Left renal cortex interstitium (tissue), 4 donors: ENCODE measurements at places on chromosomes 1 and 21.

DNA sequence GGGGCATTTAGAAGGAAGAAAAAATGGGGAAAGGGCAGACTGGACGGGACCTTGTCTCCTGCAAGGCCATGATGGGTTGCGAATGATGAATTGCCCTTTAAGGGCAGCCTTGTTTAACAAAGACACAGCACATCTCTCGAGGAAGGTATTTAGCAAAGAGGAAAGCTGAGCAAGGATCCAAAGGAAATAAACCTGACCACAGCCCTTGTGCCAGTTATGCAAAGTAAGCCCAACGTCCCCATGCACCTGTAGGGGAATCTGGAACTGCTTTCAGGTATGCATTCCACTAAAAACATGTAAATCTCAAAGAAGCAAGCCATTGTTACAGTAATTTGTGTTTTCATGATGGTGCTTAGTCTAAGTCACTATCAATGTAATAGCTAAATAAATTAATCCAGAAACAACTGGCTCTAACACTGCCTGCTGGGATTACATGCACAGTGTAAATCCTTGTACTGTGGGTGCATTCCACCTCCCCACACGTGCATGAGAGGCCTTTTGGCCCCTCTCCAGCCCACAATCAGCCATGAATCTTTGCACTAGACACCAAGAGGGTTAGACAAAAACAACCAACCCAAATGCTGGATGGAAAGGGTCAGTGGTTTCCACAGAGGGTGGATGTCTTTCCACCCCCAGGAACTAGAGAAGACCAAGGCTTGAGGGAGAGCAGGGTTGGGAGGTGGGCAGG is 228.8 kb upstream of the KAZN start:
- no peak for DNase-seq

DNA sequence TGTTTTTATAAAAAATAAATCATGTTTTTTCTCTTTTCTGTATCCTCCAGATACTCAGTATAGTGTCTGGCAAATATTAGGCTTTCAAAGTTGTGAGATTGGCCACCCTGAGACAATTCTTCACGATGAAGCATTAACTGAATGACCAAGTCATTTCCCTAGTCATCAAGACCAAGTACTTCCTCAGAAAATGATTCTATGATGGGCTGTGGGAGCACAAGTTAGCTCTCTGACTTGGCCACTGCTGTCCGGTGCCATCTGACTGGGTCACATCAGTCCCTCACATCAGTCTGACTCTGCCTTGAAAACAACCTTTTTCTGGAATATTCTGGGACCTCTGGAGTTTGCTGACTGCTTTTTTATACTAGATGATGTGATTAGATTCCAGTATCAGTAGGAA is 13.5 kb upstream of the YRDC start:
- DNase-seq = no peak

DNA sequence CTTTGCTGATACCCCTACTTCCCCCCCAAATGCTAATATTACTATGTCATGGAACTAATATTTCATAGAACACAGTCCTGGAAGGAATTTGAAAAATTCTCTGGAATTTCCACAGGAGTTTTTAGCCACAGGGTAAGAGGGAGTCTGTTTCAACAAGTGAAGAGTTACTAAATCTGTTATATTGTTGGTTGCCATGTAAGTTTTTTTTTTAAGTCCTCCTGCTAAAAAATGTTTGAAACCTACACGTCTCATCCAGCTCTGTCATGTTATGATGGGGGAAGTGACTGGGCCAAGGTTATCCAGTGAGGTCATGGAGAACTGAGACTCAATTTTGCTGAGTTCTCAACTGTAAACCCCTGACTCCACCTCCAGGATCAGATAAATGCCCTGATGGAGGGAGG is 60.8 kb upstream of the USP24 start:
- DNase-seq = no peak

DNA sequence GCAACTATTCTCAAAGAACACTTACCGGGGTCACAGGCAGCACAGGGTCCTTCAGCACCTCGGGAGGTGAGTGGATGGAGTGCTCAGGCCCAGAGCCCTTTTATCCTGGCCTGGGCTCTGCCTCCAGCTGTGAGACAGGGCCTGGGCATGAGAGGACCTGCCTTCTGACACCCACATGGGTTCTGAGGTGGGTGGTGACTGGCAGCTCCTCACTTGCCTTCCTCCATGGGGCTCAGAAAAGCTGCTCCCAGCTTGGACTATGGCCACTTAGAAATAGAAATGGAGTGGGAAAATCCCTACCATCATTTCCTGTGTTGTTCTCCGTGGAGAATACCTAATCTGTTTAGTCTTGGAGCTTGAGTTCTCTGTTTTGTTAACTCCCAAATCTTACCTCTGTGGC is at the start of gene LCE1C:
Gene LCE1C (minus strand): TSS at position 76 of the 400 bp plus-strand sequence. CDS start 1,173 bp downstream, outside the sequence.
- no peak for DNase-seq

GRCh38 chr1:77978293-77978968 is 441 bp downstream of the FUBP1 start:
- peak; percentile 75 for DNase-seq

DNA sequence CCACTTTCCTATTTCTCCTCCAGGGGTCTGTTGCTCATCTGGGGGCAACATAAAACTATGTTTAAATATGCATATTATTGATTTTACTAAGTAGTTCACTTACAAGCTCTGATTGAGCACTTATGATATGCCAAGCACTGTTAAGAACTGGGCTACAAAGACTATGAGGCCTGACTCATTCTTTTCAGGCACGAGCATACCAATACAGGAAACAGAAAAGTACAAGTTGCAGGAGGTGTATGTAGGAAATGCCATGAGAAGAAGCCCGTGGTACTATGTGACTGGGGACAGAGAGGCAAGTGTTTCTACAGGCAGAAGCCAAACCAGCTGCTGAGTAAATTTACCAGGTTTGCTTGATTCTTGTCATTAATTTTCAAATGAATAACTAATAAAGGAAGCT is 120.4 kb upstream of the PTGFR start:
- DNase-seq = no peak

DNA sequence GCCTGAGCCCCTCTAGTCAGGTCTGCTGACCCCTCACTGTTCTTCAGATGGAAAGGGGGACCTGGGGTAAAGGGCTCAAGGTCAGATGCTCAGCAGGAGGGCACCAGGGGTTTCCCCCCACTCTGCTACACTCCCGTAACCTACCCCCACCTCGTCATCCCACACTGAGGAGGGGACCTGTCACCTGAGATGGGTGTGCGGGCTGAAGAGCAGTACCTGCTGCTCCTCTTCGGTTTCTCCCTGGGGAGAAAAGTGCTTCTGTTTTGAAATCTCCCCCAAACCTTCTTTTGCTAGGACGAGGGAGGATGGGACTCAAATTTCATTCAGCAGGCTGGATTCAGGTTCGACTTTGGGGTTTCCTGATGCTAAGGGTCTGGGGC is 65.2 kb downstream of the SYT2 start:
- no peak for DNase-seq

GRCh38 chr1:223393275-223394214 is at the start of gene CCDC185:
Gene CCDC185, plus strand, starts transcription at chr1:223393415. Its CDS starts 61 bp downstream, at chr1:223393476.
- DNase-seq = no peak

DNA sequence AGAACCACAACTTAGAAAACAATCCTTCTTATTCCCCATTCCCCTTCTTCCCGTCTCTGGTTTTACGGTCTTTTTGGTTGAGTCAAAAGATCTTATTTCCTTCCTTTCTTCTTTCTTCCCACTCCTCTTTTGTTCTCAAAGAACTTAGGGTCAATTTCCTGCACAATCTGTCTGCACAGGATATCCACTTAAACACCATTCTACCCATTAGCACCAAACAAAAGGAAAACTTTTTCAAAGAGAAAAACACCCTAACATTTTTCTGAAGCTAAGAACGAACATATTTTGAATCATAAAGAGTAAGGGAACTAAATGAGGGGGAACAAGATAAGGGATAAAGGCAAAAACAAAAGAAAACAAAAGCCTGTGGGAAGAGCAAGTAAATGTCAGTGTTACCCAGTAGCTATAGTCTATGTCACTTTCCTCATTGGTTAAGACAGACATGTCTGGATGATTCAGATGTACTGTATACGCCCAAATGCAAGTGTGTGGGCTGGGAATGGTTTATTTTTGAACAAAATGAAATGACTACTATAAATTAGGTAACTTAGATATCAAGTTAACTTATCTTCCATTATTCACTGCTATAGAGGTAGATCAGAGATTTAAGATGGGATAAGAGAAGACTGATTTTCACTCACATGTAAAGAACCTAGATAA is 59.9 kb downstream of the TOR3A start:
- no peak for DNase-seq

DNA sequence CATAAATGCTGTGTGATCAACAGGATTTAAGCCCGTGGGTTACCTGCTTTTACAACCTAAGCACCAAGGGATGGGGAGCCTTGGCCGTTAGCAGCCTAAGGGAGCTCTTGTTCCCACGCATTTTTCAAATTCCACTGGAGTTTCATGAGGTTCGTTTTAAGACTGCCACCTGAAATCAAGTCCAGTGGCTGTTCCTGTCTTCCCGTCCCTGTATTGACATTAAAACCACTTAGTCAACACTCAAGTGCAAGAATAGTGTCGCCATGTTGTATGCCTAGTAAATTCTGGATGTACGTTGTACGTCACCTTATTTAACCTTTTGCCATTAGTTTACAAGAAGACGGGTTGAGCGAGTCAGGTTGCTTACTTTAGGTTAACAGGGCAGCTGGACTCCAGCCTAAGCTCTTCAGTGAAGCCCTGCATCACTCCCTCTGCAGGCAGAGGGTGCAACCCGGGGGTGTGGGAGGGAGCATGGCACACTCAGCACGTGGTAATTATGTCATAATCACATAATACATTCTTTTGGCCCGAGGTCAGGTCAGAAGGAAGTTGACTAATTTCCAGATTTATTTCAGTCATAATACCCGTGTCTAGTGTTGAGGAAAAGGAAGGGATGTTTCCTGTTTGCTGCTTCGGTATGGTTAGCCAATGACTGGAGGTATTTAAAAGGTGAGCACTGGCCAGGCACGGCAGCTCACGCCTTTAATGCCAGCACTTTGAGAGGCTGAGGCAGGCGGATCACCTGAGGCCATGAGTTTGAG is 42.5 kb downstream of the CNST start:
- peak; percentile 15 for DNase-seq

DNA sequence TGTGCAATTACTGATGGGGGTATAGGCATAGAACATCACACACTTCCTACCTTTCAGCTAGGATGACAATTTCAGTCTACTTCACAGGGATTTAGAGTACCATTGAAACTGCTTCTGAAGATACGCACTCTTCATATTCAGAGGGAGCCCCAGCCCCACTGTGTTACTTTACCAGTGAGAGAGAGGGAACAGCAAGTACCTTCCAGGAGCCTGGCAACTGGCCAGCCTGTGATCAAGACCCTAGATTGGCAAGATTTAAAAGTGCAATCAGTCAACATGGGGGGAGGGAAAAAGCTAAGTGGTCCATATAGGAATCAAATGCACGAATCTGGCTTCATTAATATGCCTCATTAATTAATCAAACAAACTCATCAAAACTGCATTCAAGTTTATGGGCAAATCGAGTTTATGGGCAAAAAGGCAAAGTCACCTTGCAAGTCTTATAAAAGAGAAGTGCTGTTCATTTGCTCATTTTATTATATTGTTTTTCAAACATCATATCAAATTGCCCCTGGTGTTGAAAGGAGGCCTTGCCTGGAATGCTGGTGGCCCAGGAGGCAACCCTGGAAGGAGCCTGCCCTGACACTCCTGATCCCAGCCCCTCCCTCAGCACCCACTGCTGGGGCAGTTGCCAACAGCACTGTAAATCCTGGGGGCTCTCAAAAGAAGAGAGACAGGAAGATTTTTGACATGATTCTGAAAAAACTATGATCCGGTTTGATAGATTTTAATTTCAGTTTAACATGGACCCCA is 184.9 kb upstream of the DPT start:
- DNase-seq = no peak

GRCh38 chr1:61560385-61560784 is 164.6 kb downstream of the TM2D1 start:
- no peak for DNase-seq

DNA sequence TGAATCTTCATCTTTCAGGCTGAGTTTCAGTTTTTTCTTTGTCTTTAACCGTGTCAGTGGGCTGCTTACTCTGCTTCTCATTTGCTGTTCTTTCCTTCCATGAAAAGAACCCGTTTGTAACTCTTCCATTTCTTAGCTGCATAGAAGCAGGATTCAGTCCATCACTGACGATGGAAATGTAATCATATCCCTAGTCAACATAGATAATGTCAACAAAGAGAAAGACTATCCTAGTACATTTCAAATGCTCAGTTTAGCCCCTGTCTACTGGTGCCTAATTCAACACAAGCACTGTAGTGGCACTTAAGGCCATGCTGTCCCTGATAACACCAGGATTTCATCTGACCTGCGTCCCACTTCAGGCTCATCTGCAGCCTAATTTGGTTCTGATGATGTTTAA is 376 bp downstream of the GBP1 start:
- DNase-seq = no peak

DNA sequence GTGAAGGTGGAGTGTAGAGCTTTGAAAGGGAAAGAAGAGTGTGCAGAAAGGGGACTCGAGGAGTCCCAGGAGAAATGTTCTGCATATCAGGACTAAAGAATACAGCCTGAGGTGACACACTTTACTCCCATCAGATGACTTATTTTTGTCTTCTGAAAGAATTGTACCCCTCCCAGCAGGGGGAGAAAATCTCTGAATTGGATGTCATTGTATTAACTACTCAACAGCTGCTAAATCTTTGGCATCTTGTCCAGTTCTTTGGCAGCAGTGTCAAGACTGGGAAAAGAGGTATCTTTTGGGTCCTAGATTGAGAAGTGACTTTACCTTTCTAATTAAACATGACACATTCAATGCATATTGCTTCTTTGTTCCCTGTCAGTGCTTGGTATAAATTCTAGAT is 18.9 kb downstream of the UBE4B start:
- no peak for DNase-seq

GRCh38 chr1:64167176-64167575 is 36.2 kb upstream of the UBE2U start:
- DNase-seq = no peak

- DNase-seq = no peak
These were observed 225.4 kb upstream of the NRIP1 start for GRCh38 chr21:15289896-15290841.

DNA sequence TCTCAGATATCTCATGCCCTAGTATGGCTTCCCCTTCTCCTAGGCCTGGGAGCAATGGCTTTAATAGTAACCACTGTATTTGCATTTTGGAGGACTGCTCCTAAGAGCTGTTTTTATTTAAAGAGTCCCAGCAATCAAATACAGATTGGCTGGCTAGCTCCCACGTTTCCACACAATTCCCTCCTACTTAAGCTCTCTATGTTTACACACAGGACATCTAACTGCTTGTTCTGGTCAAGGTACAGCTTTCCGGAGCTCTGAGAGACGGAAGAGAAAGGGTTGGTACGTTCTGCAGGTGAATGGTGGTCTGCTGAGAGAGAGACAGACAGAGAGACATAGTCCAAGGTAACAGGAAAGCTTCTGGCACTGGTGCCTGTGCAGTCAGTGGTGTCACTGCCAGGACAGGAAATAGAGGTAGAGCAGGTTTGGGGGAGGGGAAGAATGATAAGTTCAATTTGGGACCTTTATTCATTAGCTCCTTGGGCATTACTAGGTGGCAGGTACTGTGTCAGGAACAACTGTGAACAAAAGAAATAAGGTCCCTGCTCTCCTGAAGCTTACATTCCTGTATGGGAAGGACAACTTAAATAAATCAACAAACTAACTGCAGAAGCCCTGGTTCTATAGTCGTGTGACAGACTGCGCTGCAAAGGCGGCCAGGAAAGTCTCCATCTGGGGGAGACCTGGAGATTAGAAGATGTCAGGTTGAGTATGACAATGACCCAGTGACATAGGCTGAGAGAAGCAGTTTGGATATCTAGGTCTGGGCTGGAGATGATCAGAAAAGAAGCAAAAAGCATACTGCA is 1.2 kb upstream of the SLC25A33 start:
- no peak for DNase-seq
